ENCODE measurements at places on chromosomes 6 and 20.
A peak's percentile ranks its signal among the peaks of the same experiment; 100 is the strongest.

DNA sequence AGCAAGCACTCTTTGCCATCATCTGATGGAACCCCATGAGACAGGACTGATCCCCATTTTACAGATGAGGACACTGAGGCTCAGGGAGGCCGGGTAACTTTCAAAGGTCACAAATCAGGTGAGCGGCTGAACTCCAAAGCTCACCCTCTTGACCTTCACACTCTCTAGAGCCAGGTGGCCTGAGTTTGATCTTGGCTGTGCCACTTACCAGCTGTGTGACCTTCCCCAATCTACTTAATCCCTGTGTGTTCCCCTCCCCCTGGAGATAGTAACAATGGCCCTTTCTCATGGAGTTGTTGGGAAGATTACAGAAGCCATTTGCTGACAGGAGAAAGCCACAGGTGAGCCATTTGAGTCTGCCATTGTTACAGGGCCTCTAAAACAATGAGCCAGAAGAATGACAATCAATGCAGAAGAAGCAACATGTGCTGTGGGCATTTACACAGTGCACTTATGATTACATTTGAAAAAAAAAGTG is 34.5 kb downstream of the BMP7 start:
- DNase-seq, result no peak

DNA sequence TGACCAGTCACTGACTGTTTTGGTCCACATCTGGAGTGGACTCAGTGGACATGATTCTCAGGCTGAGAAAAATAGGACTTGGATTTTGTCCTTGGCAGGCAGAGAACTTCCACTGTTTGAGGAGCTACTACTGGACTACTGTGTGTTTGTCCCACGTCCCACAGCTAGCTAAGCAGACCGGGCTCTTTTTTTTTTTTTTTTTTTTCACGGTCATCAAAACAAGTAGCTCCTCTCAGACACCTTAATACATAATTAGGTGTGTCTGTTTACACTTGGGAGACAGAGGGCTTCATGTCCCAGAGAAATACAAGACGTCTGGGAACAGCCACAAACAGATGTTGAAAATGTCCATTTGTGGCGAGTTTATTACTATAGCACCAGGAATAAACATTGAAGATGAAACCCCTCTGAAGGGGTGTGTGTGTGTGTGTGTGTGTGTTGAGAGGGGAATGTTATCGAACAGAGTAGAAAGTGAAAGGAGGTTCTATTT is 155.0 kb upstream of the SUPT3H start:
- peak; percentile 49 for DNase-seq

DNA sequence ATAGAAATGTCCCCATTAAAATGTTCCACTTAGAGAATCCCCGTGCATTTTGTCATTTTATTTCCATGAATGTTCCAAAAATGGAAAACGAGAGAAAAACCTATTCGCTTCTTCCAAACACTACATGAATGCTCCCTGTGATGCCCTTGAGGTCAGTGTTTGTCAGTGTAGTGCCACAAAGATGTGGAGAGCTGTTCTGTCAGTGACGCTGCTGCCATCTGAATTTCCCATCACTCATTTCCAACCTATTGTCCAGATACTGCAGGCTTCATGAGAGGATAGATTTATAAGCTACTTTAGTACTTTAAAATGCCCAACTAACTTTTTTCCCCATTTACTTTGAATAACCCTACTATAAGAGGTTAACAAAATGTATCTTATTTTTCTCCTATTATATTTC is 335.8 kb downstream of the CDKAL1 start:
- DNase-seq, result no peak

- no peak for DNase-seq
Measured at GRCh38 chr6:39922821-39923220, 11.4 kb downstream of the MOCS1 start.

DNA sequence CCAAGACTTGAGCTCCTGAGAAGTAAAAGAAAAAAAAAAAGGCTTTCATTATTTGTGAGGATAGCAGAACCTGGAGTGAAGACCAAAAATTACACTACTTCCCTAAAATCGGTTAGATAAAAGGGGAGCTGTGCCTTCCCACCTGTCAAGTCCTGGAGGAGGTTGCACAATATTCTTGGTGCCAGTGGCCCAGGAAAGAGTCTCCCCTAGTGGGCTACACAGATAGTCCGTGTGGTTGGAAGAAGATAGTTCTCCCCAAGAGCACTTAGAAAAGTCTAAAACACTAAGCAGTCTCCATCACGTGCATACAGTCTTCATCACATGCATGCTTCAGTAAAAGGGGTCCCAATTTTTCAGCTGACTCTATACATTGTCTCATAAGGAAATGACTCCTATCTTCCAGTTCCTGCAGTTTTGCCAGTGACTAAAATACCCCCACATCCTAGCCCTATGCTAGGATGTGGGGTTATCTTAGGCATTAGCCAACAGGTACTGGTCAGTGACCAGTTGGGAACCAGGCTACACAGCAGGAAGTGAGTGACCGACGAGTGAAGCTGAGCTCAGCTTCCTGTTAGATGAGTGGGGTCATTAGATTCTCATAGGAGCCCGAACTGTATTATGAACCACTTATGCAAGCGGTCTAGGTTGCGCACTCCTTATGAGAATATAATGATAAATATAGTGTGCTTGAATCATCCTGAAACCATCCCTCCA is 199.5 kb upstream of the FAM83B start:
- no peak for DNase-seq

DNA sequence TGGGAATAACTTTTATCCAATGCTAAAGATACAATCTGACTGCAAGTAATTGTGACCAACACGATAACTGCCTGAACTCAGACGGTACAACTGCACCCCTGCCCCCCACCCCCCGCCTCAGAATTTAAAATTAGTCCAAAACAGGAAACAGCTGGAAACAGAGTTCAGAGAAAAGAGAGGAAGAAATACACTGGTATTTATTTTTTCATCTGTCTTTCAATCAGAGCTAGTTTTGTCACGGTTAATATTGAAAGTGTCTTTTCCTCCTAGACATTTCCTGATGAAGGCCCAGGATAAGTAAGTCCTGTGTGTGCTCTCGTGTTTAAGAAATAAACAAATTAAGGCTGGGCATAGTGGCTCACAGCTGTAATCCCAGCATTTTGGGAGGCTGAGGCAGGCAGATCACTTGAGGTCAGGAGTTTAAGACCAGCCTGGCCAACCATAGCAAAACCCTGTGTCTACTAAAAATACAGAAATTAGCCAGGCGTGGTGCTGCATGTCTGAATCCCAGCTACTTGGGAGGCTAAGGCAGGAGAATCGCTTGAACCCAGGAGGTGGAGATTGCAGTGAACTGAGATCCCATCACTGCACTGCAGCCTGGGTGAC is 21.5 kb downstream of the ACSS1 start:
- peak; percentile 68 for DNase-seq

DNA sequence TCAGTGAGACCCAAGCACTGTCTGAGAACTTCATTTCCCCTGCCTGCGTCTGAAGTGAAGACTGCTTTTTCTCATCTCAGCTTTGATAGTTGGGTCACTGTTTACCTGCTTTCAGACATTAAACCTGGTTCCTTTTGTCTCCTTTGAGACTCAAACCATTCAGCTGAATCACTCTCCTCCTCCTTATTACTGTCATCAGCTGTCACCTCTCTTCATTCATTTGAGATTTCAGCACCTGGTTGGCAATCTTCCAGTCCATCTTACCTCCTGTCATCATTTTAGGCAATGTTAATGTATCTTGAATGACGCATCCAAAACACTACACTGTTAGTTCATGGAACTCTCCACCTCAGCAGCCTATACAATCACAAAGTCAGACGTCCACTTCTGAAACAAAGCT is 34.3 kb upstream of the SOX4 start:
- DNase-seq, result no peak

- no peak for DNase-seq
Measured at GRCh38 chr20:51570739-51571459, 28.4 kb upstream of the NFATC2 start.

DNA sequence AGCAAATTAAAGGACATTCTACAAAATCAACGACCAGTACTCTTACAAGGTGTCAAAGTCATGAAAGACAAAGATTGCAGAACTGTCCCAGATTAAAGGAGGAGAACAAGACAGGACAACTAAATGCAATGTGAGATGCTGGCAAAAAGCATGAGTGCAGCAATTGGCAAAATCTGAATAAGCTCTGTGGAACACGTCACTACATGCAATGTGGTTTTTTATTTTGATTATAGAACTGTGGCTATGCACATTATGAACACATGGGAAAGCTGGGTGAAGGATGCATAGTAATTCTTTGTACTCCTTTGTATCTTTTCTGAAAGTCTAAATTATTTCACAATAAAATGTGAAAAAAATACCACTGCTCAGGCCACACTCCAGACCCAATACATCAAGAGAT is 509.4 kb downstream of the KIF16B start:
- no peak for DNase-seq

- no peak for DNase-seq
Measured at GRCh38 chr6:147689398-147689797, 180.9 kb downstream of the SAMD5 start.

GRCh38 chr20:37630166-37630565 is 63.7 kb upstream of the CTNNBL1 start:
- DNase-seq, result no peak

GRCh38 chr6:154438882-154439415 is 71.5 kb downstream of the CNKSR3 start:
- peak; percentile 13 for DNase-seq

GRCh38 chr20:63115651-63116411 is 100.1 kb downstream of the YTHDF1 start:
- DNase-seq, result no peak

DNA sequence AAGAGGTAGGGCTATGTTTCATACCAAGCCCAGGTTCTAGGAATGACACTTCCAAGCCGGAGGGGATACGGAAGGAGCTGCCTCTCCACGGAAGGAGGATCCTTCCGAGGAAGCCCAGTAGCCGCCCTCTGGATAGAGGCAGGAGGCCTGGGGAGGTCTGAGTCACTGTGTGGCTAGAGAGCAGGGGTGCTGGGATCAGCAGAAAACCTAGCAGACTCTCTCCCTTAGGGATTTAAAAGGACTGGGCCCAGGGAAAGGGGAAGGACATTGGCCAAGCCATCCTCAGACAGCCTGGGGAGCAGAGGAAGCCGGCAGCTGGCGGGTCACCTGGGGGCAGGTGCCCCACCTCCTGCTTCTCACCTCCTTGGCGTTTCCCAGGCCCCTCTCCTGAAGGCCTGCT is 36.6 kb upstream of the NFATC2 start:
- no peak for DNase-seq

DNA sequence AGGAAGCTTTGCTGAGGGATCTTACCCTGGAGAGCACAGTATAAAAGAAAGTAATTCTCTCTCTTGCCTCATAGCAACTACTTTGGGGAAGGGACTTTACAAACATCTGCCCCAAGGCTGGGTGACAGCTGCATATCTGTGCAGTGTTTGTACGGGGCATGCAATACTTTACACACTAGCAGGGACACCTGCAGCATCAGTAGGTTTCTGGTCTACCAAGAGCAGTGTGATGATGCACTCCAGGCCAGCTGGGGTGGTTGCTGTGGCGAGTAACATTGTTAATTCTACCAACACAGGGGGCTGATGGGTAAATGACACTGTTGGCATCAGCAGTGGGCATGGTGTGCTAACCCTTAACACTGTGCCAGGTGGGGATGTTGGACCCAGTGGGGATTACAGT is 48.0 kb downstream of the ADTRP start:
- DNase-seq, result no peak

DNA sequence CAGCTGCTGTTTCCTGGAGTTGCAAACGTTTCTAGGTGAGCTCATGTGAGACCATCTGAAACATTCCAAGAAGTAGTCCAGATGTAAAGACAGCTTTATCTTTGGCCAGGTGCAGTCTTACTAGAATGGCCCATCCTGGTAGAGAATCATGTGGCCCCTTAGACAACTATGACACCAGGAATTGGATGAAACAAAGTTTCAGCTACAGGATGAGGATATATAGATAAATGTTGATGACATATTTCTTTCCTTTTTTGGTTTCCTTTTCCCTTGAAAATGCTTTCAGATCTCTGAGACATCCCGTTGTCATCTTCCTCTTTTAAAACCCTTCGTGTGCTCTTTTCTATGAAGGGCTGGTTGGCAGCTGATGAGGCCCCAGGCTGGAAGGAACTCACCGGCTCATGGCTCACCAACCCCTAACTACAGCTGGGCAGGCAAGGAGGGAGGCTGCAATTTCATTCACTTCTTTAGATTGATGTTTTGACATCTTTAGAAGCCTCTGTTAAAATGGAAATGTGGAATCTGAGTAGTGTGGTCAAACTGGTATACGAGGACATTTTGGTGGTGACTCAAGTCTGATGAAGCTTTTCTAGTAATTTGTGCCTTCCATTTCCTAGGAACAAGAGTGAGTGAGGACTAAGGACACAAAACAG is 167.9 kb upstream of the TNFAIP3 start:
- DNase-seq, result peak; percentile 36

DNA sequence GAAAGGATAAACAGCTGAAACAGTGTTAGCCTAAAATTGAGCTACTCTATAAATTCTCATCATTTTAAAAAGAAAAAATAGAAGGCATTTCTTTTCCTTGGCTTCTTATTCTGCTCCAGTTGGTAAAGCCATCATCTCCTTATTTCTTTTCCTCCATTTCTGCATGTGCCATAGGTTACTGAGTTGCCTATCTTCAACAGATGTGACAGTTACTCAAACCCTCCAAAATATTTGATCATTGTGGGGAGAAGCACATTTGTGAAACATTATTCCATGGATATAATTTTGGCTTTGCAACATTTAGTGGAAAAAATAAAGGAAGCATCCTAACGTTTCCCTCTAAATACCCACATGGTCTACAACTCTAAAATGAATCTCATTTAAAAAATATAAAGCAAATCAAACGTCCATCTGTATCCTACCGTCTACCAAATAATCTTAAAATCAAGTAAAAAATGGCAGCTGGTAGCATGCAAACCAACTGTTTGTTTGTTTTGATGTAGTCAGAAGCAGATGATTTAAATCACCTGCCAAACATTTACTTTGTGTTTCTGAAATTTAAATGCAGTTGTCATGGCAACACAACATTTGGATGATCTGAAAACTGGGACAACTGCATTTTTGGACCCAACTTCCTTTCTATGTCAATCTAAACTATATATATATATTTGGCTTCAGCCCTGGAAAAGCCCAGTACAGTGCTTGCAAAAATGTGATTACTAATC is 16.8 kb upstream of the SNX9 start:
- no peak for DNase-seq

- no peak for DNase-seq
Measured at GRCh38 chr6:152462716-152463115, 174.4 kb downstream of the SYNE1 start.

GRCh38 chr20:44033873-44034272 is 119.2 kb downstream of the TOX2 start:
- DNase-seq, result no peak

GRCh38 chr6:144090384-144090783 is 5.0 kb downstream of the SF3B5 start:
- DNase-seq, result no peak

DNA sequence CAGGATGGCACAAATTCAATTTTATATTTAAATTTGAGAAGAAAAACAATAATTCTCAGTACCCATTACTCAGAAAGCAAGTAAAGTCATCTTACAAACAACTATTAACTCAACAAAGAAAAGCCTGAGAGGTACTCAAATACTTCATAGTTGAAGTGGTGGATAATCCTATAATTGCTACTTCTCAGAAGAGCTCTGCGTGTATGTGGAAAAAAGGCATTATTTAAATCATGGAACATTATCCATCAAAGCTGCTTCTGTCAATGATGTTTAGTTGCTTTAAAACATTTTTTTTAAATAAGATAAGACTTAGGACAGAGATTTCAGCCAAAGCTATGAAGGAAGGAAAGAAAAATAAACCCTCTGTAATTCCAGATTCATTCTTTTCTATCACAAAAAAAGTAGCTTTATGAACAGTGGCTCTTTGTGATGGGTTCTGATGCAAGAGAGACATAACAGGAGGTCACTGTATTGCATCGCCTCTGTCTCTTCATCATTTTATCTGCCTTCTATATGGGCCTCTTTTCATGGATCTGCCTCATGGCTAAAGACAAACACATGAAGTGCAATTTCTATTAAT is 367.9 kb upstream of the SLC35B3 start:
- DNase-seq, result no peak

Data from hematopoietic multipotent progenitor cell (in vitro differentiated cells).